ENCODE measurements at places on chromosomes 6 and 20. TPM values are rescaled to one million over a fixed set of nuclear protein-coding genes. Genes with fewer than 3 reads are reported as not detected.

Gene C6orf58
- total RNA-seq: not detected

Gene EHMT2
- 79.3 TPM for total RNA-seq

Gene SMLR1
- not detected for total RNA-seq

Gene KCNQ5
- 13.7 TPM for total RNA-seq

Gene CALHM5
- not detected for total RNA-seq

Gene CDK19
- total RNA-seq: 13.0 TPM

Gene SNX9
- total RNA-seq: 33.7 TPM

Gene HMGCLL1
- not detected for total RNA-seq

Gene XKR7
- not detected for total RNA-seq

Gene ZNF341
- 7.1 TPM for total RNA-seq

Gene LY6G6C
- total RNA-seq: not detected

Gene MRAP2
- not detected for total RNA-seq

Gene SCUBE3
- 0.02 TPM for total RNA-seq

Gene ID4
- total RNA-seq: not detected

Gene PAK5
- not detected for total RNA-seq

Gene NT5E
- total RNA-seq: 15.2 TPM

Gene LY86
- 1.2 TPM for total RNA-seq

Gene MCCD1
- total RNA-seq: not detected

Gene NRSN1
- not detected for total RNA-seq

Gene NINL
- 3.5 TPM for total RNA-seq

Gene LRRN4
- not detected for total RNA-seq

Gene PRKN
- total RNA-seq: not detected

Gene ARG1
- not detected for total RNA-seq

Gene CYP24A1
- not detected for total RNA-seq

Gene LINC00237
- not detected for total RNA-seq

Gene ARMC2
- total RNA-seq: 3.3 TPM

Gene TSPO2
- total RNA-seq: not detected

Gene DBNDD2
- total RNA-seq: 25.2 TPM

Gene TRIM31
- 0.09 TPM for total RNA-seq

Gene CITED2
- 56.0 TPM for total RNA-seq

Gene SASH1
- total RNA-seq: 0.44 TPM

Gene SNPH
- 1.8 TPM for total RNA-seq

Gene PPP1R3G
- total RNA-seq: 0.05 TPM

Gene FITM2
- 2.0 TPM for total RNA-seq

Gene SOX4
- total RNA-seq: 0.95 TPM

Data from activated CD4-positive, alpha-beta T cell treated with anti-CD3 and anti-CD28 coated beads, Interleukin-2, amount 10 ng/mL, durations not matched to agents 24 days and 14 days (primary cell).